ENCODE measurements at places on chromosomes 3 and 15.

GRCh38 chr15:41790756-41791546, 16.7 kb downstream of the MAPKBP1 start:
- peak; percentile 6 for DNase-seq

DNA sequence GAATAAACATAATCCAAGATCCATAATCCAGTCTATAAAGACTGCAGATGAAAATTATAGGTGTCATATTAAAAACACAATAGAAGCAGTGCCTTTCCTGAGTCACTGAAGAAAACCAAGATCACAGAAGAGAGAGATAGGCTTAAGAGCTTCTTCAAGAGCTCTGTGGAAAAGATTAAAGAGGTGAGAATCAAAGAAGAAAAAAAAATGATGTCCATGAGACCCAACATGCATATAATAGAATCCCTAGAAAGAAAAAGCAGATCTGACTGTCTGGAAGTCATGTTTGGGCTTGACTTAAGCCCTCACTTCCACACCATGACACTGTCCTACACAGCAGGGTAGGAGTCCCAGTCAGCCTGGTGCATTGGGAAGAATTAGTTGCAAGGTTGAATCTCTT, 205.6 kb upstream of the PROK2 start:
- DNase-seq = no peak

DNA sequence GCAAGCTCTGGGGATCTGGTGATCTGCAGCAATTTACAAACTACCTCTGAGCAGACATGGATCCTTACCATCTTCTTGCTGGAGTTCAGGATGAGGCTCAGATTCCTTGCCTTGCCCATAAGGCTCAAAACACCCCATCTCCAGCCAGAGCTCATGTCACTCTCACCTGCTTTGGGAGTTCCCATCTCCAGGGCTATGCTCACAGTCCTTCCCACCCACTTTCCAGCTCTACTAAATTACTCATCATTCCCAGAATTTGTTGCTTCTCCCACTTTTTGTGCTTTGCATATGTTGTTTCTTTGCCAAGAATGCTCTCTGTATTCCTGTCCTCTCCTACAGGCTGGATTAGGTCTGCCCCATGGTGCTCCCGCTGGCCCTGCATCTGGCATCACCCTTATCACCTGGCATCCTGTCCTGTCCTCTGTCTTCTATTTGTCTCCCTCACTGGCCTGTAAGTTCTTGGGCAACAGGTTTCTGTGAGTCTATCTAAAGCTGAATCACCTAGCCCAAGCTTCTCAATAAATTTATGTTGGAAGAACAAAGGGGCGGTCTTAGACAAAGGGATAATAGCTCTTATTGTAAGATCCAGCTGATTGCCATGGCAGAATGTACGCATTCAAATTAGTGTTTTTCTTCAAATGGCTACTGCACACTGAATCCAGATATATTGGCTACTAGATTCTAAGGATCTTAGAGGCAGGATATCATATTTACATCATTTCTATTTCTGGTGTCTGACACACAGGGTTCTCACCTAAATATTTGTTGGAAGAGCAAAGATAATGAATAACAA, 179.2 kb downstream of the CLSTN2 start:
- DNase-seq = peak; percentile 55

- no peak for DNase-seq
Measured at GRCh38 chr3:136184703-136185102, 11.4 kb downstream of the MSL2 start.

- DNase-seq = no peak
Measured at GRCh38 chr15:34070003-34070402, 31.0 kb upstream of the AVEN start.

GRCh38 chr3:54846119-54846518, 81.7 kb downstream of the LRTM1 start:
- DNase-seq = no peak

GRCh38 chr3:188720636-188721035, 451.1 kb upstream of the TPRG1 start:
- DNase-seq = no peak

GRCh38 chr3:128521715-128522114, 28.7 kb upstream of the GATA2 start:
- DNase-seq = no peak

GRCh38 chr15:41572866-41573265, 13.9 kb downstream of the TYRO3 start:
- DNase-seq = no peak

DNA sequence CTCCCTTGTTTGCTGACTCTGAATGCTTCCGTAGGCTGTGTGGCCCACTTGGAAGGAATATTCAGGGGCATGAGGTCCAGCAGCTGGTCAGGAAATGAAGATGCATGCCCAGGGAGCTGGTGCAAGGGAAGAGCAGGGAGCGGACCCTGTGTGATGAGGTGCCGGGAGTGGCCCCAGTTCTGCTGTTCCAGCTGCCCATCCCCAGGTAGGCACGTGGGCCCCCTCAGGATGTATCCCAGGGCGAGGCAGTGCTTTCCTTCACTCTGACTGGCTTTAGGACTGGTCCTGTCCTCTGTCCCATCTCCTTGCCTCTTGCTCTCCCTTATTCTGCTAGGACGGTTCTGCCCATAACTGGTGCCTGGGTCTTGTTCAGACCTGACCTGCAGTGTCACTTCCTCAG, 1.1 kb upstream of the FAM3D start:
- no peak for DNase-seq

DNA sequence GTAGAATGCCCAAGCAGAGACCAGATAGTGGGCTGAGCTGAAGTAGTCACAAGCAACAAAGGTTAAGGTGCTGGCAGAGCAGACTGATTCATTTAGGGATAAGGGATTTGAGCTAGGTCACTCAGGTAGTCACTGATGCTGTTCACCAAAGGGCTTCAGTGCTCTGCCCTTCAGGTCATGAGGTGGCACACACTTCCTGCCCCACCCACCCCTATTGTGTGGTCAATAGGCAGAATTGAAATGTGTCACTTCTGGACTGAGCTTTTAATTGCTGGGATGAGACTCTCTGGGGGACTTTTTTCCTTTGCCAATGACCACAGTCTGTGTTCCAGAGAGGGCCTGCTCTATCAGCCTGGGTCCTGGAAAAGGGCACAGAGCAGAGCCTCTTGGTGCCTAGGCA, 2.9 kb upstream of the DIS3L start:
- no peak for DNase-seq

DNA sequence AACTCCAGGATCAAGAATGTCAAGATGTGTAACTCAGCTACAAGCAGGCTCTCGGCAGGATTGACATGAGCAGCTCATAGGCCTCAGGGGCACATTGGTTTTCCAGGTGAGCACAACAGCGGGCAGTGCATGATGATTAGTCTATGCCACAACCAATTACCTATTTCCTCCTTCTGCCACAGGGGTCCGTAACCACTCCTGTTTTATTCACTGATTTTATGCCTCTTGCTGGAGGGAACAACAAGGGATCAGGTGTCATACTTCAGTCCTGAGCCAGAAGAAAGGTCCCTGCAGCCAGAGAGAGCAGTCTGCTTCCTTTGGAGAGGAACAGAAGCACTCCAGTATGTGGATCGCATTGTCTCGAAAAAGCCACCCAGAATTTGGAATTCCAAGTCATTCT, 35.1 kb upstream of the PTPRG start:
- peak; percentile 53 for DNase-seq

- no peak for DNase-seq
Measured at GRCh38 chr15:83475551-83475950, 28.4 kb downstream of the SH3GL3 start.

DNA sequence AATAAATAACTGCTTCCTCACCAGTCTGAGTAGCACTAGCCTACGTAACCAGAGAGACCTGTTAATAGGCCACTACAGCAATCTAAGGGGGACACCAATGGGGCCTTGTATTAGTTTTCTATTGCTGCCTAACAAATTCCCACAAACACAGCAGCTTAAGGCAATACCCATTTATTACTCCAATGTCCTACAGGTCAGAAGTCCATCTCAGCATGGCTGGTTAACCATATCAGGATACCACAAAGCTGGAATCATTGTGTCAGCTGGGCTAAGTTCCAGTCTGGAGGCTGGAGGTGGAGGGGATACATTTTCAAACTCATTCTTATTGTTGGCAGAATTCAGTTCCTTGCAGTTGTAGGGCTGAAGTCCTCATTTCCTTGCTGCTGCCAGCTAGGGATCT, 331.9 kb downstream of the ULK4 start:
- no peak for DNase-seq

DNA sequence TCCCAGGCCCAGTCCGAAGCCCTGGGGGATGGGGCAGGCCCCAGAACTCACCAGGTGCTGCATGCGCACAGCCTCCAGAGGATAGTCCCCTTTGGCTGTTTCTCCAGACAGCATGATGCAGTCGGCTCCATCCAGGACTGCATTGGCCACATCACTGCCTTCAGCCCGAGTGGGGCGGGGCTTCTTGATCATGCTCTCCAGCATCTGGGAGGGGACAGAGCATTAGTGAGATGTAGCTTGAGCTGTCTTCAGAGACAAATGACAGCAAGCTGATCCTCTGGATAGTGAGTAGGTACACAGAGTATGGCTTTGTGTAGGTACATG, 9.1 kb upstream of the GRAMD2A start:
- no peak for DNase-seq

- no peak for DNase-seq
Measured at GRCh38 chr3:152225201-152225600, 43.5 kb upstream of the MBNL1 start.

GRCh38 chr3:191137708-191138107, 61.3 kb upstream of the OSTN start:
- DNase-seq = no peak

GRCh38 chr3:26964836-26965235, 342.3 kb downstream of the LRRC3B start:
- DNase-seq = no peak

- DNase-seq = peak; percentile 79
Measured at GRCh38 chr15:93331545-93332167, 242.6 kb upstream of the RGMA start.

GRCh38 chr15:29274946-29275345, 5.3 kb upstream of the NSMCE3 start:
- no peak for DNase-seq

DNA sequence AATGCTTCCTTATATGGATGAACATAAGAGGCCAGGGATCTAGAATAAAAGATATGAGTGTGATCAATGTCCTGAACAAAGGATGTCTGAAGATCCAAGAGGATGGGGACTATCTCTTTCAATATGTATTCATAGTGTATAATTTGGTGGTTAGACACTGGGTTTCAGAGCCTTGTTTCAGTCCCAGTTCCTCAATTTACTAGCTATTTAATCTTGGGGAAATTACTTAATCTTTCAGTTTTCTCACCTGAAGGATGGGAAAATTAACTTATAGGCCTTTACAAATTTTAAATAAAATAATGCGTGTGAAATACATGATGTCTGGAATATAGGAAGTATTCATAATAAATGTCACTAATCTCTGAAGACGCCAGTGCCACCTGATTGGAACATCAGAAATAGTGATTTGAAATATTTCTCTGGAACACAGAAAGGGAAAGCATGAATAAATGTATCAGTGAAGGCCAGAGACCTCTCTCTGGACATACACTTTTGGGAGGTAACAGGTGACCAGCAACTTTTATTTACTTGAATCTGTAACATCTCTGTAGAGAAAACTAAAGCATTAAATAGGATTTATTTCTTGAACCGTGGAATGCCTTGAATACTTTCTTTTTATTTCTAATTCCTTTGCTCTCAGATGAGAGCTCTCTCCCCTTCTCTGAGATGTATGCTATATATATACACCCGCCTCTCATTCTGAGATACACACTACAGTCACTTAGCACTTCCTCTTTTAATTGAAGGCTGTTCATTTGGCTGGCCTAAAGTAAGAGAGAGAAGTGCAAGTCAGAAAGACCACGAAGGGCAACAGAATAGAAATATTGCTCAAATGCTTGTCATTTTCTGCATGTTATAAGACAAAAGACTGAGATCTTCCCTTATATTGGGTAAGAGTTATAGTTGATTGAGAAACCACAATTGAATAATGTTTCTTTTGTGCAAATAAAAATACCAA, 407.1 kb downstream of the LSAMP start:
- no peak for DNase-seq

- no peak for DNase-seq
Measured at GRCh38 chr3:13951184-13951583, 71.3 kb upstream of the WNT7A start.

DNA sequence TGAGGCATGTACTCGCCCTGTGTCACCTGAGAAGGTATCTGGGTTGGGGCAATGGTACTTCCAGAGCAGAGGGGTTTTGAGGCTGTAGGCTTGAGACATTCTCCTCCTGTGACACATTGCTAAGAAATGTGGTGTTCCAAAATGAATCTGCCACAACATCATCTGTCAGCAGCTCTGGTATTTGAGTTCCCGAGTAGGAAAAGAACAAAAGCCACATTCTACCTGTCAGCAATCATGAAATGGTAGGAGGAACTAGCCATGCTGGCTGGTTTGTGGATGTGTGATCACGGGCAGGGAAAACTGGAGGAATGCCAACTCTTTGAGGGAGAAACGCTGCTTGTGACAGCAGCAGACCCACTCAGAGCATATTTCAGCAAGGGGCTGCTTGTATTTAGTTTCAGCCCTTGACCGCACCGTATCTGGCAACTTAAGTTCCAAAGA, 579.4 kb upstream of the TBL1XR1 start:
- no peak for DNase-seq

GRCh38 chr3:10336761-10337160, 15.8 kb upstream of the SEC13 start:
- no peak for DNase-seq

GRCh38 chr3:48552111-48552951, 4.3 kb downstream of the PFKFB4 start:
- peak; percentile 22 for DNase-seq

GRCh38 chr15:55823191-55823670, 80.3 kb upstream of the PRTG start:
- peak; percentile 2 for DNase-seq

DNA sequence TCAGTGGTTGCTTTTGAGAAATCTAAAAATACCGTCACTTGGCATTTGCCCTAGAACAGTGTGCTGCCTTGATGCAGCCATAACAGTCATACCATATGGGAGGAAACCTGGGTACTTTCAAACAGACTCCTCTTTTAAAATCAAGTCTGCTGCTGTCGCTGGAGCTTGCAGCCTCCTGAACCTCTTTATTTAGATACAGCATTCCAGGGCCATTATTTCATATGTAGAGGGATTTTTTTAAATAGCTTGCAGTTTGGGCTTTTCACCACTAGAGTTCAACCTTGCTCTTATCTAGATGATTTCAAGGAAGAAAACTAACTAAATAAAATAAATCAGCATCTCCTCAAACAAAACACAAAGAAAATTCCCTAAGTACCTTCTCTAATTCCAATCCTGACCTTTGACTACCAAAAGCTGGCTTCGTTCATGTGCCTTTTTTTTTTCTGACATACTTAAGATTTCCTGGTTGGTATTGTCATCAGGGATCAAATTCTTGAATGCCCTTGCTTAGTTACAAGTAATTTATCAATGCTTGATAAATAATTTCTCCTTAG, 111.6 kb downstream of the KBTBD8 start:
- DNase-seq = peak; percentile 28
